ENCODE measurements at places on chromosomes 3 and 15.

DNA sequence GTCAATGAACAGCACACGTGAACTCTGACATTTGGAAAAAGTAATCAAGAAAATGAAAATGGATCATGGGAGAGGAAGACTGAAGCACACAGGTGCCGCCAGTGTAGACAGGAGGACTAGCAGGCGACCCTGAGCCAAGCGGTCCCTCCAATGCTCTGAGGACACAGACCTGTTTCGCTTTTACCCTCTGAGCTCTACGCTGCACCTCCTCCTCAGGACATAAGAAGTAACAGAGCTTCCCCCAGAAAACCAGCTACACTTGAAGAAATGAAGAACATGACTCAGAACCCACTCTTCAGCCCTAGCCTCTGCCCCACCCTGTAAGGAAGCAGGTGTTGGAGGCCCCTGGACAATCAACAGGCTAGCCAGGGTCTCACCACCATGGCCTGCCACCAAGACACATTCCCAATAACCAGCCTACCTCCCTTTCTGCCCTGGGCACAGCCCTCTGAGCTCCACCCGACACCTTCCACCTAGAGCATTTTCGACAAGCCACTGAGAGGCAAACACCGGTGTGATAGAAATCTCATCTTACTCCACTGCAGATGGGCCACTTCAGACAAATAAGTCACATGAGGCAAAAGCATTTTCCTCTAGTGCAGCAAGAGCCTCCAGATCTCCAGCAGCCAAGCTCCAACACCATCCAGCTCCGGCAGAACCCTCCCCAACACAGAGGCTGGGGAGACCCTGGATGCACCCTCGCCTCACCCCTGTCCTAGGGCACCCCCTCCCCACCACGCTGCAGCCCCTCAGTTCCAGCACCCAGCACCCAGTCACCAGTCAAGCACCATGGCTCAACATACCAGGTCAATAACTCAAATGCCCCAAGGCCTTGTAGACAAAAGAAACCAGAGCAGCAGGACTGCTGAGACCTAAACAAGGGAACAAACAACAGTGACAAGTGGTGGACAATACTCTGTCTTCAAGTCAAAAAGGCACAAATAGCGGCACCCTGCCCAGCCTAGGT, 11.4 kb downstream of the FAM174B start:
- DNase-seq = no peak

DNA sequence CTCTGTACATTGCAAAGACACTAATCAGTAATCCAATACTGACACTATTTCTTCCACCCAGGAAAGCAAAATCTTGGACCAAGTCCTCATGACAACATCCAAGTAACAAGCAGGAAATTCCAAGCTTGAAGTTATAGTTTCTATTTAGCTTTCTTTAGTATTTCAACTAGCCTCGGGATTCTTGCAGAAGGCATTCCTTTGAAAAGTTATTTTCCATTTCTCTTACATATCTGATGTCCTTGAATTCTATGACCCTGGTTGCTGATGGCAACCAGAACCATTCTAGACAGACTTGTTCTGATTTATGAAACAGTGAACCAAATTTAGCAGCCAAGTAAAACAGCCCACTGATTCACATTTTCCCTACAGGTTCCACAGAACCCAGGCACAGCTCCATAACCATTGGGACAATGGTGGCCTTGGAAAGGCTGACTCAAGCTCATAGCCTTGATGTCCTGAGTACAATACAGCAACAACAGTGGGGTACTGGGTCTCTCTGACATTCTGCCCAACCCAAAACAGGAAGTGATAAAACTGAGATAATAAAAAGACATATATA, 26.5 kb downstream of the P3H2 start:
- peak; percentile 50 for DNase-seq

DNA sequence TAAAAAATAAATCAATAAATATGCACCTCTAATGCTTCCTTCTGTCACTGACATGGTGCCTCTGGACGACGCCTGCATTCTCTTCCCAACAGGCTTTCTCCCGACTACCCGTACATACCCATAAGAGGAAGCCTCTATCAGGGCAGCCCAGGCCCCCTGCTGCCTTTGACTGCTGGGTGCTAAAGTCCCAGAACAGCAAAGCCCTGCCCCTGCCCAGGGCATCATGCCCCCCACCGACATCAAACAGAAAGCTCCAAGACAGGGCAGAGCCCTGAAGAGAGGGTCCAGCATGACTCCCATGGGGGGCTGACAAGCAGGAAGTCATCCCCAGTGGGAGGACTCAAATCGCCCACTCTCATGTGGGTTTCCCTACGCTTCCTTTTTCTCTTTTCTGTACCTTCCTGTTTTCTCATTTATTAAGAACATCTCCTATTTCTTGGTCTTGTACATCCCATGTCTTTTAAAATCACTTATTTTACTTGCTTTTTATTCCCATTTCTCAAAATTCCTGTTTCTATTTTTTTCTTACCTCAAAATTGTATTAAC, 23.4 kb downstream of the XPC start:
- DNase-seq = no peak

GRCh38 chr3:79367066-79367465, 400.7 kb downstream of the ROBO1 start:
- DNase-seq = no peak

DNA sequence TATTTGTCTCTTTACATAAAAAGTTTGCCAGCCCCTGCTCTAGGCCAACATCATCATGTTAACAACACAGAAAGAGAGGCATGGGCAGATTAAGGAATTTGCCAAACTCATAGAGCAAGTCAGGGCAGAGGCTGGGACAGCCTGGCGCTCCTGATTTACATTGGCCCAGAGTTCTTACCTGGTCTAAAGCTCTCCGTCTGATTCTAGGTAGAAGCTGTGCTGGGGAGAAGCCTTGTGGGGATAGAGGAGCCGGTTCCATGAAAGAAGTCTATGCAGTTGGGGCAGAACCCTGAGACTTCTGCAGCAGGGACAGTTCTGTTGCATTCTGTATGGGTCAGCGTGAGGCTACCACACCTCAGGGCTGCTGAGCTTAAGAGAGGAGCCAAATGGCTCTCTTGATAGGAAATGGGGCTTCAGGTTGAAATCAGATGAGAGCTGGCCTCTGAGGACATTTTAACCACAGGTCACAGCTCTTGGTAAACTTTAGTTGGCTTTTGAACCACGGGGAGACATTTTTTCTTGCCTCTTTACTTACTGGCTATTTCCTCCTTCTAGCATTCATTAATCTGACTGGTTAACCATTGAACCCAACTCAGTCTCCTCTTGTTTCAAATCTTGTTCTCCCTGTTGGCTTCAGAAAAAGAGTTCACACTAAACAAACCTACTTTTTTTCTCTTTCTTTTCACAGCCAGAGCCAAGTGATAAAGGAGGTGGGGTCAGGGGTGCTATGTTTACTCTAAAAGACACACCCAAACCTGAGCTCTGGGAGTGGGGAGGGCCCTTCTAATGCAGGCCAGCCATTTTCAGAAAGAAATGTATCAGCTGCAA, 250.7 kb downstream of the OPA1 start:
- no peak for DNase-seq

DNA sequence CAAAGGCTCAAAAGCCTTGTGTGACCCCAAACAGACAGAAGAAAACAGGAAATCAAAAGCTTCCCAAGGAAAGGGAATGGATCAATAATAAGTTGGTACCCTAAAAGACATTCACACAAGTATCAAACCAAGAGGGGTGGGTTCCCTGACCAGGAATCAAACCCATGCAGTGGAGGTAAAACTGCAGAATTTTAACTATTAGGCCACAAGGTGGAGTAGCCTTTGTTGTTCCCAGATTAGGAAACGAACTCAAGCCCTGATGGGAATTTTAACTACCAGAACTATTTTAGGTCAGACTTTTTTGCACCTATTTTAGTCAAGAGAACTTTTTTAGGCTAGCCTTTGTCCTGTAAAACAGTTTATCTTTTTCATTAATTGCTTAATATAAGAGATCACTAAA, 31.4 kb downstream of the SETMAR start:
- DNase-seq = no peak

DNA sequence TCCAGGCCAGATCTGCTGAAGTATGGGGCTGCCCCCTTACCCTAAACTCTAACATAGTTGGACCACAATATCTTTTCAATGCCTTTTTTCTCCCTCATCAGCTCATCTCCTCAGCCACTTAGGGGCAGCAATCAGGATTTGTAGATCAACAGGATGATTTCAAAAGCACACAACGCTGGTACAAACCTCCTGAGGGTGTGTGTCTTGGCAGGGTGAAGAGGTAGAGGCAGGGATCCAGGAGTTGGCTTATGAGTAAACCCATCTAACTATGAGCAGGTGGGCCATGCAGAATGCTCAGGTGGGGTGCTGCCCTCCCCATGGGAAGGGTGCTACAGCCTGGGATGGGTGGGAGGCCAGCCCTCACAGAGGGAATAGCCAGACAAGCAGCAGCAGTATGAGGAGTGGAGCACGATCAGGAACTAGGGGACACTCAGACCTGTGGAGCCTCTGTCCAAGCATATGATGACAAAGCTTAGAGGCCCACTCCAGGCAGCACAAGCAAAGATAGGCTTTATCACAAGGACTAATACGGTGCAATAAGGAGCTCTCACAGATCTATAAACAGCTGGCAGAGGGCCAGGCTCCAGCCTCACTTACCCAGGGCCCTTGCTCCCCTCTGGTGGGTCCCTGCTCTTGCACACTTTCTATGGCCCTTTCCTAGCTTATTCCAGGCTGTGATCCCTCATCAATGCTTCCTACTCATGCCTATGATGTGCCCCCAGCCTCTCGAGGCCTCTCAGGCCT, 32.2 kb downstream of the IL20RB start:
- DNase-seq = no peak

DNA sequence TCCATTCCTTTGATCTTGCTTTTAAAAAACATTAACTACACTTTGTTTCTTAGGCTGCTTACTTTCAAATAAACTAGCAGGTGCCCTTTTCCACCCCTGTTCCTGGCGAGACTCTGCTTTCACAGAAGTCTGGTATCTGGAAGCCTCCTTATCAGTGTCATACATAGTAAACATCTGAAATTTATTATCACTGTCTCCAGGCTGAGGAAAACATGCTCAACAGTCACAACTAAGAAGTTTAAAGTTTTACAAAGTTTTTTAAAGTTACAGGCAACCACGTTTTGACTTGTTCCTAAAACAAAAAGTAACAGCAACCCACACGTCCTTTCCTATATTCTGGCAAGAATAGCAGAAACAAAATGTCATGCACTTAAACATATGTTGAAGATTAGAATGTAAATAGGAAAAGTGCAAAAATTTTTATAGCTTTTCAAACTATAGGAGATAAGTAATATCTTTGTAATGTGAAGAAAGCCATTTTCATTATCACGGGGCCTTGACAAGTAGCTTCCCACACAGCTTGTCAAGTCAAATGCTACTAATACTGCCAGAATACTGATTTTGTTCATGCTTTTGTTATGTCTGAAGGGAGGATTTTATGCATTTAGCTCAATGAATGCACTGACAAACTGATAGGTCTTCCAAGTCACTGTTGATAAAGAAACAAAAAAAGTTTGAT, 275.2 kb upstream of the KCNMB2 start:
- DNase-seq = no peak

GRCh38 chr3:158434412-158435038, 136.5 kb upstream of the MLF1 start:
- DNase-seq = peak; percentile 47

GRCh38 chr3:69723389-69723788, 15.9 kb upstream of the MITF start:
- no peak for DNase-seq

GRCh38 chr3:37608061-37608702, 253.5 kb upstream of the CTDSPL start:
- no peak for DNase-seq

GRCh38 chr3:125511420-125512118, 8.4 kb downstream of the SNX4 start:
- no peak for DNase-seq

- no peak for DNase-seq
Observed at GRCh38 chr15:65470866-65471265, 46.6 kb downstream of the DPP8 start.

DNA sequence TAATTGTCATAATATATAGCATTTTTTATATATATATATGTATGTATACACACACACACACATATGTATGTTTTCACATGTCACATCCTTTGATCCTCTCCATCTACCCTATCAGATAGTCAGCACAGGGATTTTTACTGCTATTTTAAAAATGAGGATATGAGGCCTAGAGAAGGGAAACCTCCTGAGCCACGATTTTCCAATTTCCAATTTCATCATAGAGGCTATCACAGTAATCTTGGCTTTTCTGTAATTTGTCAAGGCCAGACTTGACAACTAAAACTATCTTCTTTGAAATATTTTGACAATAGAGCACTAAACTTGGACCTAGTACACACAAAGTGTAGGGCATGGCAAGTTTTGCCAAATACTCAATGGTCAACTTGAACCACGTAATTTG, 42.5 kb downstream of the IL1RAP start:
- DNase-seq = no peak

- no peak for DNase-seq
Observed at GRCh38 chr3:184443831-184444230, 64.0 kb downstream of the CHRD start.

DNA sequence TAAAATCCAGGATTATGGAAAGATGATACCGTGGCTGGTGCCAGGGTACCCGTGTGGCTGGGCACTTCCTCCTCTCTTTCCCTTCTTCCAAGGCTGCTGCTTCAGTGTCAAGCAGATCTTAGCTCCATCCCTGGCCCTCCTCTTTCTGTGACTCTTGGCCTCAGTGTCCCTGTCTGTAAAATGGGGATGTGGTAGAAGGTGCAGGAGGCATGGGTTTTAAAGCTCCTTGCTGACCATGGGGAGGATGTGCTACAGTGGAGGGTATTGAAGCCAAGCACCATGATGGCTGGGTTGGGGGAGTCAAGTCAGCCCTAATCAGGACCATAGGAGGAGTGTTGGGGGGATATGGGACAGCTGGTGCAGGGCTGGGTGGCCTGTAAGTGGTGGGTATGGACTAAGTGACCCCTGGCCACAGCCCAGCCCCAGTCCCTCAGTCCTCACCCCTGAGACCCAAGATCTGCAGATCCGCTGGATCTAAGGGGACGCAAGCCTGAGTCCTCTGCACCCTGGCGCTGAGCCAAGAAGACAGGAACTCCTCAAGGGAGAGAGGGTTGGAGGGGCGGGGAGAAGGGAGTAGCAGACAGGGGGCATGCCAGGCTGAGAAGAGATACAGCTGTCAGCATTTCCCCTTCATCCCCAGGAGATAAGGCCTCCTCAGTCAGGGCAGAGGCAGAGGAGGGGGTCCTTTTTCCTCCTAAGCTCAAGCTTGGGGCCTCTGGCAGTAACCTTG, 12.0 kb downstream of the PTH1R start:
- no peak for DNase-seq

GRCh38 chr3:169052465-169053302, 610.8 kb downstream of the MECOM start:
- DNase-seq = no peak

DNA sequence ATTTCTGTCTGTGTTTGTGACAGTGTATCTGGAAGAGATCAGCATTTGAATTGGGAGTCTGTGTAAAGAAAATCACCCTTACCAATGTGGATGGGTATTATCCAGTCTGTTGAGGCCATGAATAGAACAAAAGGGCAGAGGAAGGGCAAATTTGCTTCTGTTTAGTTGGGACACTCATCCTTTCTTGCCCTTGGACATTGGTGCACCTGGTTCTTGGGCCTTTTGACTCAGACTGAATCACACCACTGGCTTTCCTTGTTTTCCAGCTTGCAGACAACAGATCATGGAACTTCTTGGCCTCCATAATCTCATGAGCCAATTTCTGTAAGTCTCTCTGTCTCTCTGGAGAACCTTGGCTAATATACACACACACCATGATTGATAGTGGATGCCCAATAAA, 164.4 kb upstream of the SGO1 start:
- DNase-seq = no peak

Data from kidney capillary endothelial cell (primary cell).